ENCODE measurements at places on chromosomes 12 and 14.
A peak's percentile ranks its signal among the peaks of the same experiment; 100 is the strongest.

DNA sequence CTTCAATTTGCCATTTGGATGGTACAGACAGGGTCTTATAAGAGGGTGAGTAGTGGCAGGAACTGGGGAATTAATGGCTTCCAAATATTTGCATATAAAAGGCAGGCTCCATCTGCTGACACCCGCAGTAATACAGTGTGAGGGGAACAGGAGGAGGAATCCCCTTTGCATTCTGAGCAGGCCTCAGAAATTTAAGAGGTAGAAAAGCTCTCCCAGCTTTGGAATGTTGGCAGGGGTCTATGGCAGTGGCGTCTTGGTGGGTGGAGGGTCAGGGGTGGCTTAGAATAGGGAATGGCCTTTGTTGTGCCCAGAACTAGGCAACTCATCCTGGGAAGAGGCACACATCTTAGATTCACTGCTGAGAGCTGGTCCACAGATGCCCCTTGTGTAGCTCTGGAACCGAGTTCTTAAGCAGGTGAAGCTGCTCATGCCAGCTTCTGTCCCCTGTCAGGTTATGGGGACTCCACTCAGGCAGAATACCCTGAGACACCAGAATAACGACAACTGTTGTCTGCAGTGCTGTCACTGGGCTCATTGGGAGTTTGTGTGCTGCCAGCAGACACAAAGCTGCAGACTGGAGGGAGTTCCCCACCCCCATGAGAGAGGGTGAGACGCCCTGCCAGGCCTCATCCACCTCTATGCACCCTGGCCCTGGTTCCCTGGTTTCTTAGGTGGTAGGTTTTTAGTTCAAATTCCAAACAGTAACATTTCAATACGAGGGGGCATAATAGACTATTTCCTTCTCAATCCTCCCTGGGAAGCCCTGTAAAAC, 190.2 kb downstream of the MON2 start:
- DNase-seq: no peak

DNA sequence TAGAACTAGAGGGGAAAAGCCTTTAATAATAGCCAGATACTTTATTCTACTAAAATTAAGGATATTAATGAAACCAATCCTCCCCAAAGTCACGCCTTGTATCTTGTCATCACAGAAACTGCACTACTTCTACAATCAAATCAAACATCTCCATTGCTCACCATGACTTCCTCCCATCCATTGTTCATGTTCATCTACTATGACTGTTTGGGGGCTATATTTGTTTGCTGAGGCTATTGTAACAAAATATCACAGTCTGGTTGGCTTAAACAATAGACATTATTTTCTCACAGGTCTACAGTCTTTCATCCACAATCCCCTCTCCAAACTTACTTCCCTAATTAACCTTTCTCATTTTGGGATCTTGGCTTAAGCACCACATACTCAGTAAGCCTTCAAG, 193.6 kb upstream of the FSCB start:
- DNase-seq: no peak

DNA sequence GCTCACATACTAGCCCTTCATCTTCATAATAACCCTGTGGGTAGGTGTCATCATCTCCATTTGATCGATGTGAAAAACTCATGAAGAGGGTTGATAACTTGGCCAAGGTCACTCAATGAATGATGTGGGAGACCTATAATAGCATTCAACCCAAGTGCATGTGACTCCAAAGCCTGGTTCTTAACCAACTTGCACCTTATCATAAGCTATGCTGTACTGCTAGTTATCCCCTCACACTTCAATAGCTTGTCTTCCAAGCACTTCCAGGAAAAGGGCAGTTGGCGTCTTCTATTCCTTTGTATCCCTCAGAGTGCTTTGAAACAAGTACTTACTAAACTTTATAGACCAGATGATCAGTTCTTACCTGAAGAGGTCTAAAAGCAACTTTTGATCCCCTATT, 15.2 kb downstream of the VIPAS39 start:
- no peak for DNase-seq

DNA sequence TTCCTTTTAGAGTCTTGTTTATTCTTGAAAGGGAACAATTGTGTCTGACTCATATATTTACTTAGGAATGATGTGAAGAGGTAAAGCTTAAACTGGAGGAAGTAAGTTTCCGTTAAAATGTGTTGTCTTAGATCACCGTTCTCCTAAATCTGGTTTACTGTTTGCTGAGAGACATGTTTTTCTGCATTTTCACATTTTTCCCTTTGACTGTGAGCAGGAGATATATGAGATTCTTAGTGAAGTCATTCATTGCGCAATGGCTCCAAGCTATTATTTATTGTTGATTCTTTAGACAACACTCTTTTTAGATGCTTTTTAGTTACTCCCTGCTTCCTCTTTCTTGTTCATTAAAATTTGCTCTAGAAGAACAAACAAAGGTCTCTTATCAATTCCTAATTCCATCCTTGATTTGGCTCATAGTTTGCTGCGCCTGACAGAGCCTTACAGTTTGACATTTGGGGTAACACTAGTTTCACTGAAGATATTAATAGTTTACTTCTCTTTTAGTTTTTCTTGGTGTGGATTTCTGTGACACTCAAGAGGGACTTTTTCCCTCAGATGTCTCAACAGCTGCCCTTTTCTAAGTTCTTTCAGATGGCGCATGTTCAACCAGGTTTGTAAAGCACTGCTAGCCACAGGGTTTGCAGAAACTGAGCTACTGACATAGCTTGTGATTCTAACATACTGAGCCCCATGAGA, 11.4 kb downstream of the CLECL1 start:
- no peak for DNase-seq

DNA sequence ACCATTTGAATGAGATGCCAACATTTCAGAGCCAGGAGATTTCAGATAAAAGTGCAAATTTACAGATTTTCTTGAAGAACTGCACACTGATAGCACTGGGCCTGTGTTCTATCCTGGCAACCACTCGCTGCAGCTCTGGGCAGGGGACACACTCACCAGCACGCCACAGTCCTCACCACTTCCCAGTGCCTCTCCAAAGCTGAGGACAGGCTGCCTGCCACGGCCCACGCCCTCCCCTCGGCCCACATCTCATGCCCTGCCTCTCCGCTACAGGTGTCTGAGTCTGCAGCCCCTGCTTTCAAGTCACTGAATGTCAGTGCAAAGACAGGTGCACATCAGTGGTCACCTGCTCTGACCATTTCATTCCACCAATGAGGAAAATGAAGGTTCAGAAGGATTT, 12.7 kb downstream of the CAMKK2 start:
- no peak for DNase-seq

DNA sequence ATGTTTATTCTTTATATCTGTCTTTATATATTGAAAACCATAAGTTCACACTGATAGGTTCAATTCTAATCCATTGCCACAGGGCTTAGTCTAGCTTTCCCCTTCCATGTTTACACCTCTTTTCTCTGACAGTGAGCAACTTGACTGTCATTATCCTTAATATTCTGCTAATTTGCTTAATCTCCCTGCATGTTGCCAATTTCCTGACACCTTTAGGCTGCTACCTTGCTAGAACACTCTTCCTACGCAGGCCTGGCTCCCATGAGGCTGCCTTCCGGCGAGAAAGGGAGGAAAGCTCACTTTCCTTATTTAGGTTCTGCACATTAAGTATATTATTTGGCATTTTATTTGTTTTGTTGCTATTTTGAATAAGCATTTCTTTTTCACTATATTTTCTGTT, 12.8 kb upstream of the FRS2 start:
- no peak for DNase-seq

DNA sequence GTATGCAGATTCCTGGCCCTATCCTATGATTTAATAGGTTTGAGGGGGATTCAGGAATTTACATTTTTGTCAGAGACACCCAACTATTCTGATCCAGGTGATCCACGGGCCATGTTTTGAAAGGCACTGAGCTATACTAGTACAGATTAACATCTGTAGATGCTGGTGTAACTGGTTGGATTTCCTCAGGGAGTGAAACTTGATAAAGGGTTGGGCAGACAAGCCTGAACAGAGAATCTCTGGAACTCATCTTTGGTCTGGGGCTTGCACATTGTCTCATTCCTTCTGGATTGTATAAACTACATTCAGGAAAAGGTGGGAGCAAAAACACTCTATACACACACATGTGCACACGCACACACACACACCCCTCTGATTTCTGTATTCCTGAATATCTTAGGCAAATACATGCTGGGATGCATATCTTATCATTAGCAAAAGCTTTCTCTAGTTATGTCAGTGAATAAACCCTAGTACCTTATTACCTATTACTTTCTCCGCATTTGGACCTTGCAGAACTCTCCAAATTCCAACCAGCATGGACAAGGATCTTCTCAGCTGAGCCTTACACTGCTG, 104.6 kb downstream of the SLC38A1 start:
- DNase-seq: no peak

DNA sequence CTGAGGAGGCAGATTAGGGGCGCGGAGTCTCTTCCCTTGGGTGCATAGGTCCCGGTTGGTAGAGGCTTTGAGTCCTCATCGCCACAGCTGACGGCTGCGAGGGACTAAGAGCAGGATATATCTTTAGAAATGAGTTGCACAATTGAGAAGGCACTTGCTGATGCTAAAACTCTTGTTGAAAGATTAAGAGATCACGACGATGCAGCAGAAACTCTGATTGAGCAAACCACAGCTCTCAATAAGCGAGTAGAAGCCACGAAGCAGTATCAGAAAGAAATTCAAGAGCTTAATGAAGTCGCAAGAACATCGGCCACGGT, 22.1 kb downstream of the SPATS2 start:
- DNase-seq: no peak

- DNase-seq: no peak
Measured at GRCh38 chr12:66120477-66120876, 10.1 kb downstream of the LLPH start.

GRCh38 chr12:89244536-89244935, 107.8 kb downstream of the DUSP6 start:
- peak; percentile 91 for DNase-seq

DNA sequence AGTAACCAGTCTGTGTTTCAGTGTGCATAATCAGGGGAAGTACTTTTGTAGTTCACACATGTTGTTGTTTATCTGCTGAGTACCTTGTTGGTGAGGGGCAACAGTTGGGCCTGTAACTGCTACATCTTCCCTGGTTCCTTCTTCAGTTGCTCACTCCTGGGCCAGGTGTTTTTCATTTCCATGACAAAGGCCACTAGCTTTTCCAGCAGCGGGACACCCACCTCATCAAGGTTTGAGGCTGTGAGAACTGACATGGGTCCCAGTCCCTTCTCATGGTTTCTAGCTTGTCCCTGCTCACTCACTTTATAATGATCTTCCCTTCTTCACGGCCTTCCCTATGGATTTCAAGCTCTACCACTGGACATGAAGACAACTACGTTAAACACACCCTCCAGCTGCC, 1.5 kb upstream of the NOXRED1 start:
- DNase-seq: no peak

DNA sequence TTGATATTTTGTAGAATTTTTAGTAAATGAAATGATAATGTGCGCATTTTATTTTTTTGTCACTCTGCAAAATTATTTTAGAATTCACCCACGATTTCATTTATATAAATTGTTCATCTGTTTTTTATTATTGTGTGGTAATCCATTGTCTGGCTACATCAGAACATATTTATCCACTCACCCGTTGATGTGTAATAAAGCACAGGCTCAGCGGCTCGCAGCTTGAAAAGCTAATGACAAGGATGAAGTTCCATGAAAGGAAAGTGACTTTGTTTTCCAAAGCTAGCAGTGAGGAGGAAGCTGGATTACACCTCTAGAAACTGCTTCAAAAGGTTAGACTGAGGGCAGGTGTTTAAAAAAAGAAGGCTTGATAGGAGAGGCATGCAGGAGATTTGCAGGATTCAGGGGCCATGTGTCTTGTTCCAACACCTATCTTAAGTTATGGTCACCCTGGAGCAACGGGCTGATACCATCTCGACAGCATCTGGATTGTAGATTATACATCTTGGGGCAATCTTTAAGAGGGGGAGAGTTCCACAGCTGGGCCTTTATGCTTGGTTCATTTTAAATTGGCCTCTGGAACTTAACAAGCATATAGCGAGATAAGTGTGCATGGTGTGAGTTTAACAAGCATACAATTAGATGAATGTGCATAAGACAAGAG, 194.1 kb downstream of the TMTC3 start:
- no peak for DNase-seq

GRCh38 chr12:4789776-4790175, 69.6 kb downstream of the GALNT8 start:
- DNase-seq: no peak

DNA sequence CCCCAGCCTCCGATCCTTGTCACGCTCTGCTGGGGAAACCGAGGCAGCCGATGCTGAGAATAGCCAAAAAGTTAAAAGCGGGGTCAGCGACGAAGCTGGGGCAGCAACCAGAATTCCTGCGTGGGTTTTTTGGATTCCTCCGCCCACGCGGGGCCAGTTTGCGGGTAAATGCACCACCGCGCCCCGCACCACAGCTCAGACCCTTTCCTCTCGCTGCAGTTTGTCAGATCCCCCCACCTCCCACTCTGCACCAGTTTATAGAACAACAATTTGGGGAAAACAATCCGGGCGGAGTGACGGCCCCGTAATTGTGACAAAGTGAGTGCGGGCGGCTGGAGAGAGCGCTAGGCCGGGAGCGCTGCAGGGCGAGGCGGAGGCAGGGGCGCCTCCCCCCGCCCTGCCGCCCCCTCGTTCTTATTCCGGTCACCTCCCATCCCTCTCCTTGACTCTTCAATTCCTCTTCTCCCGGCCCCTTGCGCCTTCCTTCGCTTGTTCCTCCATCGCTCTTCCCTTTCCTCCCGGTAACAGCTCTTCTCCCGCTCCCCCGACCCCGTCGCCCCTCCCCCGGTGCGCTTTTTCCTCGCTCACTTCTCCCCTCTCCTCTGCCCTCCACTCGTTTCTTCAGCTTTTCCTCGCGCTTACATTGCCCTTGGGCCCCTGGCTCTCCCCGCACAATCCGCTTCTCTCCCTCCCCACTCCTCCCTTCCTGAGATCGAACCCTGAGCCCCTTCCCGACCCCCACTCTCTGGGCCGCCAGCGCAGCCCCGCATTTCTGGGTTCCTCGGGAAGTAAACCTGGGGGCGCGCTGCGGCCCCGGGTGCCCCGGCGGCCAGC, 646 bp upstream of the DNAJC22 start:
- no peak for DNase-seq

DNA sequence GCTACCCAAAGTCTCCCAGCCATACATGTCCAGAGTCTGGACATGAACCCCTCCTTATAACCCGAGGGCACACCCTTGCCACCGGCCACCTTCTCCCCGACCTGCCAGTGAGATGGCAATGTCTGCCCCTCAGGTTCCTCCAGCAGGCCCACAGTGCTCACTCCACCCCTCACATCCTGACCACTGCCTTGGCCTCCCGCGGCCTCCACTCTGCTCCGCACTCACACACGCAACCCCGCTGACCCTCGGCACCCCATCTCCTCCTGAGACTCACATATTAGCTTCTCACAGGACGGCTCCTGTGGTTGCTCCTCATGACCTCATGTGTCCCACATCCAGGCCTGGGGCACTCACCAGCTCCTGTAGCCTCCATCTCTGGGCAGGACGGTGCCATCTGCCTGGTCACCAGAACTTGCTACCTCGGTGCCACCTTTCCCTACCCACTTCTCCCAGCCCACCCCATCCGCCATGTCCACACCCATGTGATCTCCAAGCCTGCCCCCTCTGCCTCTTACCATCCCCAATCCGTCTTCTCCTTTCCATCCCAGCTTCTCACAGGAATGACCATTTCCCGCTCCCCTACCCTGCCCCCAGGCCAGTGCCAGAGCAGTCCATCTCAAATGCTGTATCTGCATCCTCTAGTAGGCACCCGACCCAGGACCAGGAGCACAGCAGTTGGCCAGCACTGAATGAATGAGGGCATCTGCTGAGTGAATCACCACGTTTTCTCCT, 198.6 kb upstream of the DIO3 start:
- DNase-seq: no peak

All from GF-D8 (cell line).